Astrocyte of the hippocampus (primary cell): ENCODE measurements at places on chromosomes 6 and 20.

GRCh38 chr20:10642856-10643559, 30.8 kb downstream of the JAG1 start:
- DNase-seq = no peak

GRCh38 chr20:16415071-16416053, 157.9 kb downstream of the KIF16B start:
- DNase-seq = no peak

DNA sequence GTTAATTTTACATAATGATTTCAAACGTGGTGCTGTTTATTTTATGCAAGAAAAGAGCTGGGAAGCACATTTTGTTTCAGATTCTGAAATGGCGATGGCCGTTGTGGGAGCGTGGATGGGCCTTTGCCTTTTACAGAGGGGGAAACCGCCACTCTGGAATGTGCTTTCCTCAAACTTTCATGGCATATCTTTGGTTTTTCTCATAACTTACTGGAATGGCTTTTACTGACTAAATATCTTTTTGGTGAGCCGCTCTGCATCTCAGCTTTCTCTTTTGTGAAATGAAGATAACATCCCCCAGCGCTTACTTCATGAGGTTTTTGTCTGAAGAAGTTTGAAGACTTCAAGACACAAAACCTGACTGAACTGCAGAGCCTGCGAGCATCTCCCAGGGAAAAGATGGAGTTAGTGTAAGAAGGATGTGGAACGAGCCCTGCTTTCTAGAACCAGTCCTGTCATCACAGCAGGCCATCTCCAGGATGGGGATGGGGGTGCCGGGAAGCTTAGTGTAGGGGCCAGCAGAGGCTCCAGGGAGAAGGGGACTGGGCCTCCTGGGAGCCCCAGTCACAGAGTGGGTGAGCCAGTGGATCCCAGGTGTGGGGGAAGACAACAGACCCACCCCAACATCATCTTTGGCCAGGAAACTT, 61.8 kb upstream of the TIAM2 start:
- peak; percentile 77 for DNase-seq

DNA sequence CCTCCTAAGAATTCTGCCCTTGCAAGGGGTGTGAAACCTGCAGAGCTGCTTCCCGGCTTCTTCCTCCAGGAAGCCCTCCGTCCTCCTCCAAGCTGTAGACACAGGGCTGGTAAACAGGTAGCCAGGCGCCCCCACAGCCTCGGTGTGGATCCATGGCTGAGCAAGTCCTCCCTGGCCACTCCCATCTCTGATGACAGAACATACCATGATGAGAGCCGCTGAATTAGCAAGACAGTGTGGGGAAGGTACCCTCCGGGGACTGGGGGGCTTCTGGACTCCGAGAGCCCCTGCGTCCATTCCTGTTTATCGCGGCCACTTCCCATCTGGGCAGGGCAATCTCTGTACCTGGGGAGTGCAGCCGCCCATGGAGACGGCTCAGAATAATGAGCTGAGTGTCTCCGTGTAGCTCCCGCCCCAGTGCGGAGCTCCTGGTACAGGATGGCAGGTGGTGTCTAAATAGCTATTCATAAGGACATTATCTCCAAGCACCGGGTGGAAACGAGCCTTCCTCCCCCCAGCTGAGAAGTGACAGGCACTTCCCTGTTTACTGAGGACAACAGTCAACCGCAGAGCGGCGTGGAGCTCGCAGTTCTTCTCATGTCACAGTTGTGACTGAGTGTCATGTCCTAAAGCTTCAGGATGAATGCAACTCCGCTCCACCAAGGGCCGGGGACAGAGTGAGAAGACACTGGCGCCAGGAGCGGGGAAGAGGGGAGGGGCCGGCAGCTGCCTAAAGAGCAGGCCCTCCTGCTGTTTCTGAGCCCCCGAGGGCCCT, 22.7 kb upstream of the NTSR1 start:
- no peak for DNase-seq
